ENCODE measurements at places on chromosomes 5 and 9.

DNA sequence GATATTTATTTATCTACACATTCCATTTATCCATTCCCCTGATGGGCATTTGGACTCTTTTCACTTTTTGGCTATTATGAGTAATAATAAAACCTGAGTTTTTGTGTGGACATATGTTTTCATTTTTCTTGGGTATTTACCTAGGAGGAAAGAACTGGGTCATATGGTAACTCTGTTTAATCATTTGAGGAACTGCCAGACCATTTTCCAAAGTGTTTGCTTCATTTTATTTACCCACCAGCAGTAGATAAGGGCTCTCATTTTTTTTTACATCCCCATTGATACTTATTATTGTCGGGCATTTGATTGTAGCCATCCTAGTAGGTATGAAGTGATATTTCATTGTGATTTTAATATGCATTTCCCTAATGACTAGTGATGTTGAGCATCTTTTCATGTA lies 7.7 kb upstream of the PTPDC1 start:
- DNase-seq, result no peak

- DNase-seq, result no peak
These were observed 370.0 kb downstream of the HINT1 start for GRCh38 chr5:130795037-130795436.

DNA sequence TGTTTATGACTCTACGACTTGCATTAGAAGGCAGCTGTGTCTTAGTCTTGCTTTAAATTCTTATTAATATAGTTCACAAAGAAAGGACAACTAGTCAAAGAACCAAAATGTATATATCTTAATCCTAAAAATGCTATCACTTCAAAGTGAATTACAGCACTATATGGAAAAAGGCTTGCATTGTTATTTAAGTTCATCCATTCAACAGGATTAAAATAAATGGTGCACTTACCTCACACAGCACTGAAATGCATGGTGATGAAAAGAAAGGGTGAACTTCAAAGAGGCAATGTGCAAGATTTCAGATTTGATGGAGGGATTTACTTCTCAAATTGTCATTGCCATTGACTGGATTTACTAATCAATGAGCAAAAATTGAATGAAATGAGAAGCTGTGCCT lies 344.4 kb upstream of the NUDT12 start:
- DNase-seq, result no peak

DNA sequence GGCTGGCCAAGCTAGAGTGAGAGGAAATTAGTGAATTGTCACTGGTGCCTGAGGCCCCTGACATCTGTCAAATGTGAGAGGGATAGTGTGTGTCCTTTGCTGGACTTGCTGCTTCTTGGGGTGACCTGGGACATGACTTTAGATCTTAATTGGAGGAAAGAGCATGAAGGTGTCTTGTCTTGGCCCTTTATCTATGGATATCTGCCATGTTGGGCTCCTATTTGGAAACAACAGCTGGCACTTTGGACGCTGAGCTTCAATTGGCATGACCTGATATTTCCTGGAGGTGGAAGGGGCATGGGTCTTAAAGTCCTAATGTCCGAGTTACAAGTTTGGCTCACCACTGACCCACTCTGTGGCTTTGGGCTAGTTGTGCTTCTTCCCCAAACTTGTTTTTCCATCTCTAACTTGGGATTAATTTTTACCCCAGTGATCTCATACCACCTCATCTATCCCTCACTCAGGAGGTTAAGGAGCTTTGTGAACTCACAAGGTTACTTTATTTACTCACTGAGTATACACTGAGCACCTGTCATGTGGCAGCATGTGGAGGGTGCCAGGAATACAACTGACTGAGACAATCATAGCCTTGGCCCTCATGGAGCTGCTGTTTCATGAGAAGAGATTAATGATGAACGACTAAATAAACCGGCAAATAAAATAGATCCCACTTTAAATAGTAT lies 30.1 kb upstream of the CXCL14 start:
- no peak for DNase-seq

GRCh38 chr5:146290318-146290717 lies 48.3 kb upstream of the POU4F3 start:
- DNase-seq, result no peak

- DNase-seq, result no peak
These were observed 110.3 kb downstream of the ST8SIA4 start for GRCh38 chr5:100792781-100793180.

GRCh38 chr9:19201899-19202891 lies 28.3 kb upstream of the DENND4C start:
- DNase-seq, result no peak

DNA sequence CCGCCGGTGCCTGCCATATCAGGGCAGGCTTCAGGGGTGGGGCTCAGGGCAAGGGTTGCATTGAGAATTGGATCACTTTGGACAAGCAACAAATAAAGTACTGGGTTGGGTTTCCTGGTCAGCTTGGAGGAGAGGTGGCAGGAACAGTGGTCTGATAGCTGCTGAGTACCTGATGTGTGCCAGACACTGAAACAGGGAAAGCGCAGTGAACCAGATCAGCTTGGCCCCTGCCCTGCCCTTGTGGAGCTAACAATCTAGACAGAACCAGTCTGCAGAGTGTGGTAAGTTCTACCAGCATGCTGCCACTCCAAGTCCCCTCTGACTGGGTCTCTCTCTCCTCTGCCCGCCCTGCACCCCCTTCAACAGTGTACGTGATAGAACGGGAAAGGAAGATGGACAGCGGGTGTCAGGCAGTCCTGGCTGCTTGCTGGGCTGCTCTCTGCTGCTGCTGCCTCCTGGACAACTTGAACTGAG lies 53.4 kb downstream of the CYSTM1 start:
- DNase-seq, result no peak

DNA sequence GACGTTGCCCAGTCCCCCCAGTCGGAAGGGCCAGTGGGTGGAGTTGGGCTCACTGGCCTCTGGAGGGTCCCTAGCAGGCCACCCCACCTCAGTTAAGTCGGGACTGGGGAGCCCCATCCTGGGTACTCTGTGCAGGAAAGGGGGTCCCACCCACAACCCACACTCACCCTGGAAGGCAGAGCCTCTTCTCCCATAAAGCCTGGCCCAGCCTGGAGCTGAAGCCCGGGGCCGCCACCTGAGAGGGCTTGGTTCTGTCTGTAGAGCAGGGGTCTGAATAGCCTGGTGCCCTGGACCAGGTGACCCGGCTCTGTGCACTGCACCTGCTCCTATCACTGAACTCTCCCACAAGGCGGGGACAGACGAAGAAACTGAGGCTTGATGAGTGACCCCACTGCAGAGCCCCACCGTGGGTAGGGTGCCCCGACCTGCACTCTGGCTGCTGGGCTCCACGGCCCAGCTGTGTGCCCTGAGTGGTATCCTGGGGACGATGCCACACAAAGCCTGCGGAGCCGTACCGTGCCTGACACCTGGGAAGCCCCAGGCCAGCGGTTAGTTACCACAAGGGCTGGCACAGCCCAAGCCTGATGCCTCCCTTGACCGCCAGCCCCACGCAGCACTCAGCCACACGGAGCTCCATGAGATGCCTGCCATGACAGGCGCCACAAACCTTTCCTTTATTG lies 7.3 kb downstream of the PTGES2 start:
- DNase-seq, result no peak

Measured in NCI-H1436 (cell line).